Activated T-cell treated with anti-CD3 and anti-CD28 coated beads, Interleukin-2, amount 50 U/mL, for 72 hours (primary cell): ENCODE measurements at places on chromosomes 4 and X. TPM values are rescaled to one million over a fixed set of nuclear protein-coding genes. Genes with fewer than 3 reads are reported as not detected.

GRCh38 chr4:6582889-6583490, 8.0 kb downstream of the MAN2B2 start:
- DNase-seq: no peak

DNA sequence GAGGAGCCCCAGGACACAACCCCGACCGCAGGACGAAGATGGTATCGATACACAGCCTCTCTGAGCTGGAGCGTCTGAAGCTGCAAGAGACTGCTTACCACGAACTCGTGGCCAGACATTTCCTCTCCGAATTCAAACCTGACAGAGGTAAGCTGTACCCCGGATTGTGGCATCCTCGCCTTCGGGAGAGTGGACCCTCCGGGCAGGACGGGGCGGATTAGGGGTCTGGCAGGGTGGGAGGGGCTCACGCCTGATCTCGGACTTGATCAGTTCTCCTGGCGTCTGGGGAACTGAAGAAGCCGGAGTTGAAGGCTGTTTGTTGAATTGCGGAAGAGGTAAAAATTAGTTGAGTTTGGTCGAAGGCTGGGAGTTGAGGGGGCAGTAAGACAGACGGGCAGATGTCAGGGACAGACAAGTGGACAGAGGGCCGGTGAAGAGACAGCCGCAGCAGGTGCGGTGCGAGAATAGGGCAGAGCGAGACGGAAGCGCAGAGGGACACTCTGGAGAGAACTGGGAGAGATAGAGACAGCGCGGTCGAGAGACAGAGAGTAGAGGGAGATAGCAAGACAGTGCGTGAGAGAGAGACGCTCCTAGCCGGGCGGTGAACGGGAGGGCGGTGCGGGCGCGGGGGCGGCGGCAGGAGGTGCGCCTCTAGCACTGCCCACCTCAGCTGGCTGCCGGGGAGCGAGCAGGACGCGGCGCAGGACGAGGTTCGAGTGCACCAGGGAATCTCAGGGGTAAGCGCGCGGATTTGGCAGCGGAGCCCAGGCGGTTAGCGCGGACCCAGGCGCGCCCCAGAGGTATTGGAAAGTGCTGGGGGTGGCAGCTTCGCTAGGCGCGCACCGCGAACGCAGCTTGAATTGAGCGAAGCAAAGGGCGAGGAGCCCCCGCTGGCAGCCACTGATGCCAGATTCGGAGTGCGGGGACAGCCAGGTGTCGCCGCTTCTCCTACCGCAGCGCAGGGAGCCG, 23.9 kb downstream of the ARHGAP36 start:
- DNase-seq: no peak

The TMEM156 gene
- 37.2 TPM for total RNA-seq

The TLR6 gene
- 3.6 TPM for total RNA-seq

The ANKRD37 gene
- 10.1 TPM for total RNA-seq

The MND1 gene
- total RNA-seq: 38.4 TPM
